ENCODE measurements at places on chromosomes 2 and 18.

GRCh38 chr2:199382091-199382490, 75.6 kb downstream of the SATB2 start:
- DNase-seq = no peak

- no peak for DNase-seq
These were observed 88.0 kb downstream of the MEMO1 start for GRCh38 chr2:31922542-31923408.

GRCh38 chr2:58239243-58239925, 1.7 kb downstream of the FANCL start:
- DNase-seq = no peak

DNA sequence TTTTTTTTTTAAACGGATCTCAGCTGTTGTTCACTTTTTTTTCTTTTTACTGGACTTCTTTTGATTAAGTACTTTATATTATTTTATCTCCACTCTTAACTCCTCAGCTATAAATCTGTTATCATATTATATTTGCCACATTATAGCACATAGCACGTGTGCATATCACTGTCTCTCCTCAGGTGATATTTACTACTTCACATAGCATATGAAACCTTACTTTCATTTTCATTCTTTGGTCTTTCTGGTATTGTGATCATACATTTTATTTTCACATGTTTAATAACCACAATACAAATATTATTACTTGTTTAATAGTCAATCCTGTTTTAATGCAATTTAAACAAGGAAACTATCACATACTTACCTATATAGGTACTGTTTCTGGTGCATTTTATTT, 993.1 kb upstream of the TMEFF2 start:
- DNase-seq = no peak

DNA sequence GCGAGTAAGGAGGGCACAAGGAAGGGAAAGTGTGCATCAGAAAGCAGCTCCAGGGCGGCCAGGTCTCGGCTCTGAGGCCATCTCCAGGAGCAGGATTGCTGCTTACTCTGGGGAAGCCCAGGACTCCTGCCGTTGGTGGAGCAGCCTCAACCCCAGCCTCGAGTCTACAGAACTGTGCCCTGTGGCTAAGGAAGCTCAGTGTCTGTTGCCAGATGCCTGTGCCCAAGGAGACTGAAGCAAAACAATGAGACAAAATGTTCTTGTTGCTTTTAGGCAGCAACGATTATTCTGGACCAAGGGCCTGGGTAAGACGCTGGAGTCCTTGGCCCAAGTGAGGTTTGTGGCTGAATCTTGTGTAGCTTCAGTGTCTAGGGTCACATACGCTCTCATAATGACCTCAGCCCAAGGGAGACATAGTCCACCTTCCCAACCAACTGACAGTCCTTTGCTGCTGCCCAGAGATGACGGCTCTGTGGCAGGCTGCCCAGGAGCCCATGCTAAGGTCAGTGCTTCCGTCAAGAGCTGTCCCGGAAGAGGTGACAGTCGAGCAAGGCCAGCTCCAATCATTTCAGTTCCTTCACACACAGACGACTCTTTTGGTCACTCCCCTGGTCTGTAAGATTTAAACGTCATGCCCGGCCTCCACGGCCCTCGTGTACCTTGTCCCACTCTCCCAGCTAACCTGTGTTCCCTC, 223.8 kb downstream of the TTC32 start:
- no peak for DNase-seq
